ENCODE measurements at places on chromosomes 2 and 18. TPM values are rescaled to one million over a fixed set of nuclear protein-coding genes. Genes with fewer than 3 reads are reported as not detected.

PSME4 gene
- 74.3 TPM for total RNA-seq

LBX2 gene
- 0.69 TPM for total RNA-seq

UPP2 gene
- not detected for total RNA-seq

DNER gene
- not detected for total RNA-seq

GRCh38 chr2:208012449-208012848 is 12.9 kb downstream of the PLEKHM3 start:
- DNase-seq: no peak
- H3K27ac ChIP-seq: no peak overlapping the region
- peaks cover 6% of the 10 kb centered on the region for H3K36me3 ChIP-seq
- no peaks in the 10 kb centered on the region for H3K27me3 ChIP-seq
- peaks cover under 1% of the 10 kb centered on the region for H3K4me1 ChIP-seq
- no peak overlapping the region for H3K4me3 ChIP-seq

- peaks cover 62% of the 10 kb centered on the region for H3K36me3 ChIP-seq
- no peak overlapping the region for H3K4me3 ChIP-seq
- no peaks in the 10 kb centered on the region for H3K27me3 ChIP-seq
- H3K27ac ChIP-seq: no peak overlapping the region
- no peak for DNase-seq
Measured at GRCh38 chr18:62284637-62285036, 40.5 kb upstream of the TNFRSF11A start.

- no peaks in the 10 kb centered on the region for H3K4me1 ChIP-seq
- peaks cover 1% of the 10 kb centered on the region for H3K27me3 ChIP-seq
- H3K4me3 ChIP-seq: no peak overlapping the region
- DNase-seq: no peak
- no peaks in the 10 kb centered on the region for H3K36me3 ChIP-seq
Measured at GRCh38 chr18:45730832-45731575, 7.0 kb downstream of the SLC14A1 start.

GRCh38 chr2:64731263-64731643 is 77.5 kb upstream of the SERTAD2 start:
- H3K4me1 ChIP-seq: peaks cover 62% of the 10 kb centered on the region
- H3K4me3 ChIP-seq: peak overlapping the region; percentile 84
- H3K27me3 ChIP-seq: no peaks in the 10 kb centered on the region
- DNase-seq: no peak

DNA sequence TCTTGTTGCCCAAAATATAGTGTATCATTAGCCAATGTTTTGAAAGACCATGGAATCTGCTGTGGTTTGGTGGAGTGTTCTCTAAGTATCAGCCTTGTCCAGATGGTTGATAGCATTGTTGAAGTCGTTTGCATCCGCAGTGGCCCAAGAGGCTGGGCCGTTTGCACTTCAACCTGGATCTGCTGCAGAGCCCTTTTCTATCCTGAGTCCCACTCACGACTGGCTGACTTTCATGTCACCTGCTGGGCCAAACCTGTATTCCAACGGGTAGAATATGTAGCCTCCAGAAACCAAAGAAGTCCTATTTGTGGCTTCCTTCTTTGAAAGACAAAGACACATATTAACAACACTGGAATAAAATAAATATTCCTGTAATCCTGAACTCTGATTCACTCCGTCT is 1154.1 kb downstream of the RPIA start:
- H3K27me3 ChIP-seq: peaks cover 13% of the 10 kb centered on the region
- no peak overlapping the region for H3K4me3 ChIP-seq
- DNase-seq: no peak
- H3K27ac ChIP-seq: no peak overlapping the region
- no peaks in the 10 kb centered on the region for H3K36me3 ChIP-seq
- peaks cover 29% of the 10 kb centered on the region for H3K4me1 ChIP-seq
